ENCODE measurements at places on chromosomes 2 and 18. TPM values are rescaled to one million over a fixed set of nuclear protein-coding genes. Genes with fewer than 3 reads are reported as not detected.

Gene AGAP1
- 2.4 TPM for total RNA-seq

Gene WNT6
- total RNA-seq = 0.26 TPM

Gene AQP12A
- total RNA-seq = not detected

Gene RGPD4
- total RNA-seq = 0.09 TPM

Gene POTEF
- total RNA-seq = not detected

Gene ARL4C
- 225 TPM for total RNA-seq

Gene HS1BP3
- total RNA-seq = 20.1 TPM

Gene DYNAP
- total RNA-seq = not detected

Gene EHBP1
- total RNA-seq = 31.9 TPM

Gene LIMS3
- 3.6 TPM for total RNA-seq

Gene C2orf76
- total RNA-seq = 9.6 TPM

Gene MDH1B
- total RNA-seq = 0.17 TPM

Gene HOXD8
- not detected for total RNA-seq

Gene SANBR
- 6.0 TPM for total RNA-seq

Gene FKBP7
- 0.79 TPM for total RNA-seq

Gene LRP1B
- total RNA-seq = not detected

Gene SIX3
- not detected for total RNA-seq

Gene IL36B
- not detected for total RNA-seq

Gene REL
- total RNA-seq = 26.5 TPM

Gene SP5
- not detected for total RNA-seq

Gene ANKRD29
- total RNA-seq = not detected

Gene DES
- total RNA-seq = not detected

Gene SKA1
- total RNA-seq = 0.47 TPM

Gene ACMSD
- not detected for total RNA-seq

Gene PLGLB2
- 6.9 TPM for total RNA-seq

Gene LRP2
- total RNA-seq = not detected

Gene SAG
- 0.06 TPM for total RNA-seq

Gene SRD5A2
- total RNA-seq = not detected

Gene RNF144A
- 41.1 TPM for total RNA-seq

Gene AMER3
- total RNA-seq = not detected

Gene DSG4
- total RNA-seq = not detected

Gene HSPD1
- 129 TPM for total RNA-seq

Gene CHMP3
- 83.3 TPM for total RNA-seq

Gene CACNB4
- 0.64 TPM for total RNA-seq

All from CD4-positive, alpha-beta memory T cell (primary cell).